NCI-H1092 treated with DMSO at 0.1 percent for 48 hours (cell line): ENCODE measurements at places on chromosomes 13 and 19.
A peak's percentile ranks its signal among the peaks of the same experiment; 100 is the strongest.

DNA sequence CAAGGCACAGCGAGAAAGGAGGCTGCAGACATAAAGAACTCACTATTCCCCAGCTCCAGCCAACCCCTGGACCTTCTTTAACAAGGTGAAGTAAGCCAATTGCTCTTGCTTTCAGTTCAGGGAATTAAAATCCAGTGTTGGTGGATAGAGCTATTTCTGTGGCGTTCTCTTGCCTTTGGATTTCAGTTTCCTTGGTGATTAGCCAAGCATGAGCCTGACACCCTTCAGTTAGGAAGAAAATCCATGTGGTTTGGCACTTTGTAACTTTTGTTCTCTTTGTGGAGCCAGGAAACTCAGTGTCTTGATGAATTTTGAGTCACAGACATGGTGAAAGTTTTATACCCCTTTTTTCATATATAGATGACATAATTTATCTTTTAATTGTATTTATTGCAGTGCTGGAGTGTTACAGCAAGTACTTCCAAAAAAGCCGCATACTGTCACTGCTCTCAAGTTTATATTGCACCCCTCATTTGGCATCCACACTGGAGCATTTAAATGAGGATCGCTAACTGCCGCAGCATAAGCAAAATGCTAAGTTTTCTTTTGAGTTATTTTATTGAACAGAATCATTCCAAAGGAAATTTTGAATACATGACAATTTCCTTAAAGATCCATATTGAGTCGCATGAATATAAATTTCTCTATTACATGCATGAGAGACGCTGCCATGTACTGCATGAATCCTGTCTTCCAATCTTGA is 406.8 kb downstream of the MYO16 start:
- no peak for DNase-seq

DNA sequence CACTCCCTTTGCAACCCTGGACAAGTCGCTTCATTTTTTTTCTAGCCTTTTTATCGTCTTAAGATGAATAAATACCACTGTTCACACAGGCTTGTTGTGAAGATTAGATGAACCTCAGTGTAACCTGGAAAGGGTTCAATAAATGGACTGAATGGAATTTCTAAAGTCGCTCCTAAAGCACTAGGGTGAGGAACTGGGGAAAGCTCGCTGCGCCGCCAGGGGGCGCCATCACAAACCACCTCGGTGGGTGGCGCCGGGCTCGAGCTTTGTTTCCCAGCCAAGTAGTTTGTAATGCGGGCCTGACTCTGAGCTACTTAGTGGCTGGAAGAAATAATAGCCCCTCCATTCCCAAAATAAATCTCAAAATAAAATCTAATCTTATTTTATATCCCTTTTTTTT is 2.2 kb upstream of the CEACAM6 start:
- no peak for DNase-seq

DNA sequence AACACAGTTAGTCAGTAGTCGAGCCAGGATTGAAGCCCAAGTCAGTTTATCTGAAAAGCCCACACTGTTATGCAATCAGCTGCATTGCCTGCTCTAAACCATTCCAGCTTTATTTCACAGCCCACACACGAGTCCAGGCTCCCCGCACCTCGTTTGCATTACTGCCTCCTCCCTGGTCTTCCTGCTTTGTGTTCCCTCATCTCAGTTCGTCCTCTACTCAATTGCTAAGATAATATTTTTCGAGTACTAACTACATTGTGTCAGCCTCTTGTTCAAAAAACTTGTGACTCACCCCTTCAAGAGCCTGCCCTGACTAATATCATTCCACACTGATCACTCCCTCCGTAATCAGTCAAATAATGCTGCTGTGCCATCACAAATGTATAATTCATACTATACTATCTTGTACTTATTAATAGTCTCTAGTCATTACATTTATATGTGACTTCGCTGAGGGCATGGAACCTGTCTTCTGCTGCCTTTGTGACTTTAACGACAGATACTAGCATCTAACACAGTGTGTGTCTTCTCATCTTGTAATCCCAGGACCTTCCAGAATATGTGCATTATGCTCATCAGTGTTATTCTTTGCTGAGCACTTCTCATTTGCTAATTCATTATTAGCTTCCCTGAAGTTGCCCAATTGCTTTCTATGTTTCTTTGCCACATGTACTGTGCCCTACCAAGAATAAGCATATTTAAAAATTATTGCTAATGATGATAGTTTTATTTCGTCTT is 26.2 kb upstream of the WDFY2 start:
- DNase-seq = no peak

DNA sequence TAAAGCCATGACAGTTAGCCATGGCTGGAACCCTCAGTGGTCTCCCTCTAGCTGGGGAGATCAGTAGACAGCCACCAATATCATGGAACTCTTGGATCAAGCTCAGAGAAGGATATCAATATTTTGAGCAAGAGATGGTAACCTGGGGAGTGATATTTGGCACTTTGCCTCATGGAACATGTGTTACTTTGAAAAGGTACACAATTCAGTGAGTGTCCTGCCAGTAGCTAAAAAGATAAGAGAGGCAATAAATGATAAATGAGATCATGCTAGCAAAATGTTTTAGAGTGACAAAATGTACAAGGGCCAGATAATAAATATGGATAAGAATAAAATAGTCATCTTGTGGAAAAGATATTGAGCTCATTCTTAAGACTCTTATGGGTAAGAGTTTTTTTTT is 1618.7 kb downstream of the OLFM4 start:
- DNase-seq = no peak

GRCh38 chr13:38283346-38283745 is 66.3 kb upstream of the UFM1 start:
- no peak for DNase-seq

GRCh38 chr13:99307247-99307646 is at the start of gene GPR183:
Gene GPR183 (minus strand): TSS chr13:99307399. CDS start chr13:99296145, 11,254 bp downstream.
- DNase-seq = no peak

- DNase-seq = no peak
These were observed 152.2 kb upstream of the UBL3 start for GRCh38 chr13:30002577-30002976.

GRCh38 chr19:55986487-55986886 is at the start of gene NLRP5:
Gene NLRP5 (plus strand): TSS chr19:55986775.
- DNase-seq = no peak

DNA sequence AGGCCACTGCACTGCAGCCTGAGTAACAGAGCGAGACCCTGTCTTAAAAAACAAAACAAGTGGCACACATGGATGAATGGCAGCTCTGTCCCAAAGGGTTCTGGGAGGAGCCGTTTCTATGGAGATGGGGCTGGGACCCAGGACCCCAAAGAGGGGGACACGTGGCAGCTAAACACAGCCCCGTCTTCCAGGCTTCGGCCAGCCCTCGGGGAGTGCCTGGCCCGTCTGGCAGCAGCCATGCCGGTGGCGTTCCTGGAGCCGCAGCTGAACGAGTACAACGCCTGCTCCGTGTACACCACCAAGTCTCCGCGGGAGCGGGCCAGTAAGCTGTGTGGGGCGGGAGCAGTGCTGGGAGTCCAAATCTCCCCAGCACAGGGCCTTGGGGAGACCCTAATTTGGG is 82.4 kb downstream of the RYR1 start:
- no peak for DNase-seq

- DNase-seq = no peak
These were observed 9.6 kb downstream of the PLPPR3 start for GRCh38 chr19:812049-812746.

DNA sequence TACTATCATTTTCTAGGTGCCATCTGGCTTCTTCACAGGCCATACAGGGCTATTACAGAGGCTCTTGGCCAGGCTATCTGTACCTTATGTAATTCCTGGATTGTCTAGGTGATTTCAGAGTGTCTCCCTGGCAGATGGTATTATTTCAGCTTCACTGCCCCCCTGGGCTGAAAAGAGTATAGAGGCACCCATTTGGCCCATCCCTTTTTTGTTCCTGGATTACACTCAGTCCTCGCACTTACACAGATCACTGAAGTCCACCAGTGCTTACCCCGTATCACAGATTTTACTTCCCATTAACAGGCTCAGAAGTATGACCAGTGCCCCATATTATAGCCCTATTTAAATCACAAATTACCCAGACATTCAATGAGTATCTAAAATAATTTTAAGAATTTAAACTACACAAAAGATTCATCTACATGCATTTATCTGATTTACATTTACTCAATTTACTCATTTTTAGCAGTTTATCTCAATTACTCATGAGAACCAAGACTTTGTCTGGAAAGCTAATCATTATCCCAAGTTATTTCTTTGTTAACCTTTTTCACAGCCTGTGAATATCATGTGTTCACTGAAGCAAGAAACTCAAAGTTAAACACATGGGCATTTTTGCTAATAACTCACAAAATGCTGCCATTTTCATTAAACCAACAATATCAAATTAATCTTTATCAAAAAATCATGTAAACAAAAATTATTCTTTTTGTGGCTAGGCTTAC is 121.0 kb downstream of the PCDH20 start:
- DNase-seq = no peak

DNA sequence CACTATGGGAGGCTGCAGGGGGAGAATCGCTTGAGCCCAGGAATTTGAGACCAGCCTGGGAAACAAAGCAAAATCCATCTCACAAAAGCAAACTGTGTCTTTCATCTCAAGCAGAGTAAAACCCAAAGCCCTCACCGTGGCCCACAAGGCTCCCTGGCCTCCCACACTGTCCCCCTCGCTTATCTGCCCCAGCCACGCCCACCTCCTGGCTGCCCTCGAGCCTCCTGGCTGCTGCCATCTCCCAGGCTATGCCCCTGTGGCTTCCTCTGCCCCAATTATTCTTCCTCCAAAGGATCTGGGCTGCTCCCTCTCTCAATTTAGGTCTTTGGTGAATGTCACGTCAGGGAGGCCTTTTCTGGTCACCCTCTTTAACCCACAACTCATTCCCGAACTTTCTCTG is 3.6 kb downstream of the RABAC1 start:
- no peak for DNase-seq

- peak; percentile 5 for DNase-seq
These were observed 616 bp downstream of the HNRNPUL1 start for GRCh38 chr19:41264581-41265394.

DNA sequence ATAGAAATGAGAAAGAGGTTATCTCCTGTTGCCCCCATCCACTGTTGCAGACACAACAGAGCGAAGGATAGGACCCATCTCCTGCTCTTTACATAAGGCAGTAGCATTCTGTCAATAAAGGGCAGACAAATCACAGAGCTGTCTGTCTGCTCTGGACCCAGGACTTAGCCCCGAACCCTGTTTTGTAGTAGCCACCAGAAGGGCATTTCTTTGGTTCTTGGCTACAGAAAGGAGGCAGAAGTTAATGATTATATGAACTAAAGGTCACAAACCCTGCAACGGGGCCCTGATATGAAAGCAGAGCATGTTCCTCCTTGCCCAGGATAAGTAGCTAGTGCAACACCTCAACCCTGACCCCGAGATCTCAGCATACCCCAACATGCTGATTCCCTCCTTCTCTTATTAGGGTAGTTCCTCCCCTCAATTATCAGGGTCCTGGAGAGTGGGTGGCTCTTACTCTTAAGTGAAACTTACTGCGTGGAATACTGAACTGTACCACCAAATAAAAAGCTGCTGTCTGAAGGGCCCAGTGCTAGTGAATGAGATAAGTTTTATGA is 680.4 kb upstream of the SPRY2 start:
- no peak for DNase-seq

DNA sequence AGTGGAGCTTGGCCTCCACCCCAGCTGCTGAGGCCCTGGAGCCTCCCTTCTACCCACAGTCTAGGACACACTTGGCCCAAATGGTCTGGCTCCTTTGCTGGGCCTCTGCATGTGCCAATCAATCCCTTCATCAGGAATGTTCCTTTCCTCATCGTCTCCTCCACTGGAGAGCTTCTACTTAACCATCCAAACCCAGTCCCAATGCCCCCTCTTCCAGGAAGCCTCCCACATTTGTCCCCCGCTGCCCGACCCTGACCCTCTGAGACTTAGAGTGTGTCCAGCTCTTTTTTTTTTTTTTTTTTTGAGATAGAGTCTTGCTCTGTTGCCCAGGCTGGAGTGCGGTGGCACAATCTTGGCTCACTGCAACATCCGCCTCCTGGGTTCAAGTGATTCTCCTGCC is 2.5 kb downstream of the DUS3L start:
- no peak for DNase-seq

- no peak for DNase-seq
These were observed 1.1 kb downstream of the CD79A start for GRCh38 chr19:41877916-41878905.

DNA sequence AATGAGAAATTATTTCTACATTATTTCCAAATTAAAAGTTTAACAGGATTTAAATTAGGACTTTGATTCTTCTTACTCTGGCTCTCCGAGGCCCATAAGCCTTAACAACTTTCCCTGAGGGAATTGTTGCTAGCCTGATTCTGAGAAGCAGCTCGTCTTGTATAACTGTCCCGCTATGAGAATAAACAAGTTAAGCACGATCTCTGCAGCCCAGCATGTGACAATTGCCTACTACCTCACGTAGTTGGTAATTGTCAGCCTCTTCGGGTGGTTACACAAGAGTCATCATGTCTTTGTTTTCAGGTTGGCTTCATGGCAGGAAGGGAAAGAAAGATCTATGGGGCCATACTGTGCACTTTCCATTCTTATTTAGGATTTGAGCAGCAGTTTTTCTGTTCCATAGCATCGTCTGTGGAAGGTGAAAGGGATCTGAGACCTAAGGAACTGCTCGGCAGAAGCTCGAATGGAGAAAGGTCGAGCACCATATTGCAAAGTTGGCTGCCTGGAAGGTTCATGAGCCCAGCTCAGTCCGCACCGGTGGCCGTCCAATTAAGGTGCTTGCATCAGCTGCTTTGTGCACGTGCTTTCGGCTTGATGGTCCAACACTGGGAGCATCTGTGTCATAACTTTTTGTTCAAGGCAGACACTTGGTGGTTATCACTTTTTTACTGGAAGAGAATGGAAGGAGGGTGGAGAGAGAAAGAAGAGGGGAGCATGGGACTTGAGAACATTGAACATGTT is 1.8 kb upstream of the STARD13 start:
- no peak for DNase-seq

- DNase-seq = no peak
These were observed 1272.5 kb downstream of the OLFM4 start for GRCh38 chr13:54301085-54301484.

DNA sequence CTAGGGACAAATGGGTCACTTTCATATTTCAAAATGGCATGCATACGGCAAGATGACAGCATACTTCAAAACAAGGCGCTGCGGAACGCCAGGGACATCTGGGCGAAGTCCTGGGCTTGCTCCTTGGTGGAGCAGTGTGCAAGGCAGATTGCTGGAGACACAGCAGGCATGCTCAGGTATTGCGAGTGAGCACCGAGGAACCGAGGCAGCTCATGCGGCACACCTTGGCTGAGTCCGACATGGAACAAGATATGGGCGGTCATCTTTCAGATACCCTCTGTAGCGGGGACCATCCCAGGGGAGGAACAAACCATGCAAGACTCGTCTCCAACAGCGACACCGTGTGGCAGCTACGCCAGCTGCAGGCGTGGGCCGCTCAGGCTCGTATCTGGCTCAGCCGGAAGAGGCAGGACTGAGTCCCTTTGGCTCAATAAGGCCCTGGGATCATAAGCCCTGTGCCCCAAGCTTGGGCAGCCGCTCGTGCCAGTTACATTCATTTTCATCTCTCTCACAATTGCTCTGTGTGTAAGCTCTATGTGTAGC is 112.4 kb downstream of the NUFIP1 start:
- no peak for DNase-seq

GRCh38 chr13:36715841-36716240 is 42.0 kb downstream of the SERTM1 start:
- no peak for DNase-seq

- DNase-seq = no peak
These were observed 492 bp downstream of the TMEM147 start for GRCh38 chr19:35545855-35546381.
